Gastrocnemius medialis (tissue), 4 donors: ENCODE measurements at places on chromosomes 6 and 20. TPM values are rescaled to one million over a fixed set of nuclear protein-coding genes. Genes with fewer than 3 reads are reported as not detected.

DNA sequence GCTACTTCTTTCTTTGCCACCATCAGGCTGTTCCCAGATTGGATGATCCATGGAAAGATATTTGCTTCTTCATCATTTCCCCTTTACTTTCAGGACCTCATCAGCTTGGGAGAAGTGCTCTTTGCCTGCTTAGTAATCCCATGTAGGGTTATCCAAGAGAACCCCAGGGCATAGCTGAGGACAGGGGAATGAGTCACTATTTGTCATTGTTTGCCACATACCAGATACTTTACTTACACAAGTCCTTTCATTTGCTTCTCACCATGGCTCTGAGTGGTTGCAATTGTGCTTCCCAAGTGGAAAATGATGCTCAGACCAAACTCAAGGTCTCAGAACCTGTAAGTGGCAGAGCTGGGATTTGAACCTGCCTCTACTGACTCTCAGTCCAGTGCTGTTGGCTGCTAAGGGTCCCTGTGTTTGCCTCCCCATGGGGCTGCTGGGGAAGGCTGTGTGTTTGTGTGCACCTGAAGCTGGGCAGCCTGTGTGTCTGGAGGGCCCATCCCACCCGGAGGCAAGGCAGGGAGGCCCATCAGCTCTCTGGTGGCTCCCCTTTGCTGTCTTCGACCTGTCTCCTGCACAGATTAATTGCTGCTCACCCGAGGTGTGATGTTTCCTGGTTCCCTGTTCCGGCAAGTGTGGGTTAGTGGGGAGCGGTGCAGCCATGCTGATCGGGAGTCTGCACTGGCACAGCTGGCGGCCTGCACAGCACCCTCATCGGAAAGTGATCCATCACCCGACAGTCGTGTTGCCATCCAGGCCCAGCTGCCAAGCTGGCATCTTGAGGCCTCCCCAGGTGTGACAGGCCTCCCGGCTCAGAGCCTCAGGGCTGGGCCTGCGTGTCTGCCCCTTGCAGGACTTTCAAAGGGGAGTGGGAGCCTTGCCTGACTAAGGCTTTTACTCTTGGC is 228.8 kb downstream of the DHX35 start:
- H3K4me1 ChIP-seq: no peaks in the 10 kb centered on the region
- no peak overlapping the region for H3K27ac ChIP-seq
- no peaks in the 10 kb centered on the region for H3K36me3 ChIP-seq
- DNase-seq: no peak
- H3K4me3 ChIP-seq: no peak overlapping the region

- no peaks in the 10 kb centered on the region for H3K4me1 ChIP-seq
- no peak overlapping the region for H3K27ac ChIP-seq
- H3K27me3 ChIP-seq: no peaks in the 10 kb centered on the region
- no peak overlapping the region for H3K4me3 ChIP-seq
Observed at GRCh38 chr20:64113796-64114355, 6.5 kb upstream of the NPBWR2 start.

DNA sequence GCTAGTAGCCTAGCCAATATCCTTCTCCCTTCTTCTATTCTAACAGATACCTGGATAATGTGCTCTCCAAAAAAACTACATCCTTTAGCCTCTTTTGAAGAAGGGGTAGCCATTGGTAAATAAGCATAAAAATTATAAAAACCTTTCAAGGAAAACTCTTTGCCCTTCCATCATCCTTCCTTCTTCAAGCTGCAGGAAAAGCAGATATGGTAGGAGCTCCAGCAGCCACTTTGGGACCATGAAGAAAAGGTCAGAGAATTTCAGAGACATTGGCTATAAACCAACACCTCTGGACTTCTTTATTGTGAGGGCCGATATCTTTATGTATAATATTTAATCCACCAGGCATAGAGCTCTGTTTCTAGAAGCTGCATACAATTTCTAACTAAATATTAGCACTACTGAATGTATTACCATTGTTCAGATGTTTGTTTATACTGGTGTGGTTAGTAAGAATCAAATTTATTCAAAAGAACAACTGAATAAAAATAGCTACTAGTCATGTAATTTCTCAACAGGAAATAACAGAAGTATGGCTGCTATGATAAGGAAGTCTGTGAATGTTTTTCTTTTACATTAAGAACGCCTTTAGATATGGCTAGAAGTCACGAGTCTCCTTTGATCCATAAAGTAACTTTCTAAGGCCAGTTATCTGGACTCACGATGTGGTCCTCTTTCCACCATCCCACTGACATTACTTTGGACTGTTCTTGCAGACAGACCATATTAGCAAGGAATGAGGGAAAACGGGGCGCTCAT is 32.2 kb downstream of the MYLK4 start:
- DNase-seq: no peak
- no peak overlapping the region for H3K27ac ChIP-seq
- no peaks in the 10 kb centered on the region for H3K27me3 ChIP-seq
- peaks cover 12% of the 10 kb centered on the region for H3K4me1 ChIP-seq

OOEP gene
- total RNA-seq: not detected

WFDC10B gene
- total RNA-seq: not detected

GRCh38 chr20:45087814-45088213 is 13.1 kb downstream of the KCNS1 start:
- no peaks in the 10 kb centered on the region for H3K36me3 ChIP-seq
- no peak for DNase-seq
- no peaks in the 10 kb centered on the region for H3K27me3 ChIP-seq
- H3K4me3 ChIP-seq: no peak overlapping the region

- peaks cover 51% of the 10 kb centered on the region for H3K36me3 ChIP-seq
- H3K4me1 ChIP-seq: no peaks in the 10 kb centered on the region
- no peak overlapping the region for H3K27ac ChIP-seq
- no peak for DNase-seq
- no peak overlapping the region for H3K4me3 ChIP-seq
Observed at GRCh38 chr6:63714091-63714490, 78.5 kb downstream of the PHF3 start.

DNA sequence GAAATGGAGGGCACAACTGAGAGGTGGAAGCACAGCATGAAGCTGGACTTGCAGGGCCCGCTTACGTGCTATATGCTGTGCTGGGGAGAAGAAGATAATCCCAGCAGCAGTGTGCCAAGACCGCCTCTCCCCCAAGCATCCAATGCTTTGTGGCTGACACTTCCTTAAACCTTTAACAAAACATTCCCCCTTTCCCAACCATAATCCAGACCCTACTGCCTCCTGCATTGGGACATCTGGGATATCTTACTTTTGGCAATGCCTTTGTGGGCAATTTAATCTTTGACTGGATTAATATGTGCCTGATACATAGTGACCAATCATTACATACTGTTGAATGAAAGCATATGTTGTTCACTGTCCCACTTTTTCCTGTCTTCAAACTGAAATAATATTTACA is 3.1 kb upstream of the TENT5A start:
- H3K4me1 ChIP-seq: peaks cover 4% of the 10 kb centered on the region
- H3K27me3 ChIP-seq: no peaks in the 10 kb centered on the region
- no peak for DNase-seq
- no peak overlapping the region for H3K4me3 ChIP-seq

GRCh38 chr6:137839076-137839475 is 28.0 kb upstream of the TNFAIP3 start:
- no peak overlapping the region for H3K4me3 ChIP-seq
- H3K36me3 ChIP-seq: no peaks in the 10 kb centered on the region
- H3K27me3 ChIP-seq: no peaks in the 10 kb centered on the region
- H3K4me1 ChIP-seq: no peaks in the 10 kb centered on the region

SLC12A5 gene
- total RNA-seq: not detected

DNA sequence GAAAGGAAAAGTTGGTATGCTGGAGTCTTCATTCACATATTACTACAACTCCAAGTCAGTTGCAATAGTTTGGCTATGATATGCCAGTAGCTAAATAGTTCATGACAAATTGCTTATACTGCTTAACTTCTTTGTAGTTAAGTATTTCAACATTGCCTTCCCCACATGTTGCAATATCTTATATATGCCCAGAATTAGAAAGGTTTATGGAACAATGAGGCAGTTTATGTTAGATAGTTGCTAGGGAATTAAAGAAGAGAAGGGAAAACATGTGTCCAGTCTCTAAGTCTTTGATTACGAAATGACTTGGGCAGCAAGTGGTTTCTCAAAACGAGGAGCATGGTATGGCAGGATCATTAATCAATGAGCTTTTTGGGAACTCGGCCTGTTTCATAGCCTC is 145.8 kb downstream of the PLCB4 start:
- H3K27ac ChIP-seq: no peak overlapping the region
- no peaks in the 10 kb centered on the region for H3K36me3 ChIP-seq
- H3K4me3 ChIP-seq: no peak overlapping the region
- H3K27me3 ChIP-seq: no peaks in the 10 kb centered on the region

- H3K4me3 ChIP-seq: no peak overlapping the region
- H3K4me1 ChIP-seq: no peaks in the 10 kb centered on the region
- H3K36me3 ChIP-seq: no peaks in the 10 kb centered on the region
- no peak for DNase-seq
- no peaks in the 10 kb centered on the region for H3K27me3 ChIP-seq
Observed at GRCh38 chr6:64280569-64280968, 645.0 kb downstream of the PHF3 start.

- H3K36me3 ChIP-seq: no peaks in the 10 kb centered on the region
- no peak overlapping the region for H3K4me3 ChIP-seq
- no peaks in the 10 kb centered on the region for H3K4me1 ChIP-seq
Observed at GRCh38 chr6:36863670-36864540, 10.7 kb downstream of the PPIL1 start.

GRCh38 chr20:62799036-62799435 is 2.8 kb downstream of the MRGBP start:
- peaks cover 27% of the 10 kb centered on the region for H3K36me3 ChIP-seq
- H3K27me3 ChIP-seq: no peaks in the 10 kb centered on the region
- no peak for DNase-seq
- no peak overlapping the region for H3K4me3 ChIP-seq
- peaks cover 46% of the 10 kb centered on the region for H3K4me1 ChIP-seq
- no peak overlapping the region for H3K27ac ChIP-seq
